ENCODE measurements at places on chromosomes 1 and 21.

GRCh38 chr1:99656701-99657100 is 10.8 kb downstream of the PALMD start:
- DNase-seq, result no peak

- no peak for DNase-seq
These were observed 70.4 kb downstream of the UBR4 start for GRCh38 chr1:19139711-19140110.

GRCh38 chr1:8955406-8955805 is 9.7 kb downstream of the CA6 start:
- DNase-seq, result no peak

DNA sequence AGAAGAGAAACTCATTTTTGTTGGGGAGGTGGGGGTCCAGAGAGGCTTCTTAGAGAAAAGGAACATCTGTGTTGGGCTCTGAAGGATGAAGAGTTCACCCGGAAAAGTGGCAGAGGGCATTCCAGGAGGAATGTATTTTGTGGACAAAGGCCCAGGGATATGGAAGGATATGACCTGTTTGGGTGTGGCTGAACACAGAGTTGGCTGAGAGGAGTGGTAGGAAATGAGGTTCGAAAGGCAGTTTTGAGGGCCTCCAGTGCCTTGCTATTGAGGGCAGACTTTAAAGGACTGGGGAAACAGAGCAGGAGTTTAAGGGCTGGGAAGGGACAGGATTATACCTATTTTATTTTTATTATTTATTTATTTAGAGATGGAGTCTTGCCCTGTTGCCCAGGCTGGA is 27.3 kb upstream of the WASF2 start:
- DNase-seq, result no peak

GRCh38 chr1:189962181-189962580 is 515.5 kb downstream of the BRINP3 start:
- no peak for DNase-seq
